ENCODE measurements at places on chromosomes 2 and 18.

GRCh38 chr18:76453932-76454331, 41.1 kb downstream of the ZNF516 start:
- no peaks in the 10 kb centered on the region for H3K36me3 ChIP-seq
- H3K27ac ChIP-seq = no peak overlapping the region
- no peaks in the 10 kb centered on the region for H3K27me3 ChIP-seq
- no peak overlapping the region for H3K4me3 ChIP-seq

DNA sequence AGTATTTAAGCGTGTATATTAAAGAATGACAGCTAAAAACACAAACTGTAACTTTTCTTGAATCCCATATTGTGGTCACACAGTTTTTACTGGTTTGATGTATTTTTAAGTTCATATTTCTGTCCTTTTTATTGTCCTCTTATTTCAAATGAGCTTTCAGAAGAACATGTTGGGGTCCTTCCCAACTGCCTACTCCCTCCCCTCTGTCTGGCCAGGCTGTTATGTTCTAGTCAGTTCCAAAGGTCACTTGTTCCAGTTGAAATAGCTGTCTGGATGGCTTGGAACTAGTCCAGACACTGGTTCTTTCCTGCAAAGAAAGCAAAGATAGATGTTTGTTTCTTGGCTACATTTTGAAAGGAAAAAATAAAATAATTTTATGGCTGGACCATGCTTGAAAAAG, 306.9 kb downstream of the GULP1 start:
- DNase-seq = no peak
- H3K27me3 ChIP-seq = no peaks in the 10 kb centered on the region
- H3K27ac ChIP-seq = no peak overlapping the region
- no peaks in the 10 kb centered on the region for H3K4me1 ChIP-seq

GRCh38 chr2:152071092-152071491, 27.8 kb downstream of the CACNB4 start:
- no peaks in the 10 kb centered on the region for H3K36me3 ChIP-seq
- no peaks in the 10 kb centered on the region for H3K4me1 ChIP-seq
- no peak overlapping the region for H3K4me3 ChIP-seq
- H3K27ac ChIP-seq = no peak overlapping the region
- H3K27me3 ChIP-seq = peaks cover 2% of the 10 kb centered on the region

GRCh38 chr2:112000399-112001135, 54.5 kb upstream of the TMEM87B start:
- H3K27me3 ChIP-seq = peaks cover 2% of the 10 kb centered on the region
- no peak for DNase-seq
- H3K27ac ChIP-seq = no peak overlapping the region
- no peak overlapping the region for H3K4me3 ChIP-seq
- no peaks in the 10 kb centered on the region for H3K36me3 ChIP-seq

DNA sequence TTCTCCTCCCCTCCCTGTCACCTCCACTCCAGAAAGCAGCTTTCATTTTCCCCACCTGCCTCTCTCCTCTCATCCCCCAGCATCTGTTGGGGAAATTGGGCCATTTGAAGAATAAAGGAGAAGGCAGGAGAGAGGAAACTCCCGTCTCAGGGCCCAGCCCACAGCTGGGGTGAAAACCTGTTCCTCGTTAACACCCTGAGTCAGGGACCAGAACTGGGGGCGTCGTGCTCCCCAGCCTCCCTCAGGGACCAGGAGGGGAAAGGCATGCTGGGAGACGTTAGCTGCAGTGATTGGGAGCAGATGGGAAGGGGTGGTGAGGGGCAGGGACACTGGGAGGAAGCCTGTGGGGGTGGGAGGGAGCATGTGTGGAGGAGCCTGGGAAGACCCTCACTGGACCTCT, 251.3 kb downstream of the DYSF start:
- H3K36me3 ChIP-seq = no peaks in the 10 kb centered on the region
- no peak overlapping the region for H3K4me3 ChIP-seq
- no peaks in the 10 kb centered on the region for H3K4me1 ChIP-seq
- H3K27me3 ChIP-seq = peaks cover 2% of the 10 kb centered on the region

GRCh38 chr2:100643906-100644501, 81.2 kb downstream of the PDCL3 start:
- peaks cover 7% of the 10 kb centered on the region for H3K27me3 ChIP-seq
- peak overlapping the region; percentile 4 for H3K27ac ChIP-seq
- peak; percentile 10 for DNase-seq
- peaks cover 4% of the 10 kb centered on the region for H3K36me3 ChIP-seq

GRCh38 chr2:138369856-138370255, 131.7 kb upstream of the SPOPL start:
- no peak for DNase-seq
- H3K4me1 ChIP-seq = no peaks in the 10 kb centered on the region
- no peaks in the 10 kb centered on the region for H3K36me3 ChIP-seq
- no peak overlapping the region for H3K27ac ChIP-seq

DNA sequence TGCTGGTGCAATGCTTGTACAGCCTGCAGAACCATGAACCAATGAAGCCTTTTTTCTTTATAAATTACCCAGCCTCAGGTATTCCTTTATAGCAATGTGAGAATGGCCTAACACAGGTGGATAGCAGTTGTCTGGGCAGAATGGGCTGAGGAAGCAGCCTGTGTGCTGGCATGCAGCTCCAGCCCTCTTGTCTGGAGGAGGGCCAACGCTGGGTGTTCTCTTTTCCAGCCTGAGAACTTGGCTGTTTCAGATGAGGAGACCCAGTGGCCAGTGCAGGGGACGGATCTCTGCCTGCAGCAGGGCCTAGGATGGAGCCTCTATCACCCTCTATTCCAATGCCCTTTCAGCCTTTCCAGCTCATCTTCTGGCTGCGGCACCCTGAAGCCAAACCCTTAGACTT, 58.8 kb downstream of the CTIF start:
- no peak overlapping the region for H3K4me3 ChIP-seq
- H3K4me1 ChIP-seq = peaks cover 20% of the 10 kb centered on the region
- no peaks in the 10 kb centered on the region for H3K27me3 ChIP-seq
- no peak overlapping the region for H3K27ac ChIP-seq
- H3K36me3 ChIP-seq = no peaks in the 10 kb centered on the region

- peak overlapping the region; percentile 35 for H3K27ac ChIP-seq
- peaks cover 62% of the 10 kb centered on the region for H3K4me1 ChIP-seq
- H3K27me3 ChIP-seq = peaks cover 11% of the 10 kb centered on the region
- H3K36me3 ChIP-seq = no peaks in the 10 kb centered on the region
- DNase-seq = no peak
- no peak overlapping the region for H3K4me3 ChIP-seq
Observed at GRCh38 chr2:24073816-24074215, 2.3 kb downstream of the SF3B6 start.

- peaks cover 34% of the 10 kb centered on the region for H3K36me3 ChIP-seq
- peak overlapping the region; percentile 69 for H3K4me3 ChIP-seq
- H3K4me1 ChIP-seq = peaks cover 85% of the 10 kb centered on the region
- H3K27me3 ChIP-seq = no peaks in the 10 kb centered on the region
Observed at GRCh38 chr2:121501031-121501430, 29.6 kb upstream of the RNU4ATAC start.

GRCh38 chr2:19702267-19702666, 199.5 kb downstream of the TTC32 start:
- H3K4me3 ChIP-seq = no peak overlapping the region
- DNase-seq = no peak
- H3K4me1 ChIP-seq = no peaks in the 10 kb centered on the region
- no peak overlapping the region for H3K27ac ChIP-seq

- no peak for DNase-seq
- no peak overlapping the region for H3K27ac ChIP-seq
- H3K27me3 ChIP-seq = peaks cover 4% of the 10 kb centered on the region
- peaks cover 14% of the 10 kb centered on the region for H3K36me3 ChIP-seq
- peaks cover 11% of the 10 kb centered on the region for H3K4me1 ChIP-seq
Observed at GRCh38 chr18:32122039-32122438, 30.4 kb downstream of the RNF138 start.

DNA sequence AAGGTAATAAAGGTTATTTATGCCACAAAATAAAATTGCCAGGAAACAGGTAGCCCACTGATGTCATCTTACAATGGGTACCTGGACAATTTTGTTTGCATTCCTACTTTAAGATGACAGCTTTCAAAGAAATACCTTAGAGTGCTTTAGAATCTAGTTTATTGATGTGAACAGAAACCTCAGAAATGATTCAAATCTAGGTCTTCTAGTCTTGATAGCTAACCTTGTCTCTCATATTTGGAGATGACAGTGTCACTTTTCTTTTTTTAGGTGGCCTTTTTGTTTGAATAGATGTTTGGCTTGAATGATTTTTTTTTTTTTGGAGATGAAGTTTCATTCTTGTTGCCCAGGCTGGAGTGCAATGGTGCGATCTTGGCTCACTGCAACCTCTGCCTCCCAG, 69.1 kb downstream of the PIK3C3 start:
- H3K36me3 ChIP-seq = peaks cover 30% of the 10 kb centered on the region
- no peak overlapping the region for H3K4me3 ChIP-seq
- DNase-seq = no peak
- H3K4me1 ChIP-seq = peaks cover 30% of the 10 kb centered on the region
- H3K27ac ChIP-seq = peak overlapping the region; percentile 62

DNA sequence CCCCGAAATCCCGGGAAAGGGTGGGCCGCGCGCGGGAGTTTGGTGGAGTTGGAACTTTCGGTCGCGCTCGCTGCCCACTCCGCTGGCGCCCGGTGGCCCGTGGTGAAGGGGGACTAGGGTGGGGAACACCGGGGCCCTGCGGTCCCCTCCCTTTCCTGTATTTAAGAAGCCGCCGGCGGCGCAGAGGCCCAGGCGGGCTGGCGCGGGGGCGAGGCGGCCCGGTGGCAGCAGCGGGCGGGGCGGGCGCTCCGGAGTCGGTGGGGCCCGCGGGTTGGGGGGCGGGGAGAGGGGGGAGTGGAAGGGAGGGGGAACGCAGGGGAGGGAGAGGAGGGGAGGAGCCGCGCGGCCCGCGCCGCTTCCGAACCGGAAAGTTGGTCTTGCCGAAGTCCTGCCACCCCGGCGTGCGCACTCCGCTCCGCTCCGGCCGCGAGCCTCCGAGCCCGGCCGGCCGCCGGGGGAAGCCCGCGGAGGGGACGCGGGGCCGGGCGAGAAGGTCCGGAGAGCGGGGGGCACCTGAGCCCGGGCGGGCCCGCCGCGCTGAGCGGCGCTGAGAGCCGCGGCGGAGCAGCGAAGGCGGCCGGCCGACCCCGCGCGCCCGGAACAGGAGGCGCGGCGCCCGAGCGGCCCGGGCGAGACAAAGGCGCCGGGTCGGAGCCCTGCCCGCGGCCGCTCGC, 425 bp upstream of the SALL3 start:
- no peak overlapping the region for H3K27ac ChIP-seq
- H3K4me1 ChIP-seq = peaks cover 13% of the 10 kb centered on the region
- no peak overlapping the region for H3K4me3 ChIP-seq
- no peaks in the 10 kb centered on the region for H3K36me3 ChIP-seq
- H3K27me3 ChIP-seq = peaks cover 18% of the 10 kb centered on the region

GRCh38 chr18:58785171-58785805, 79.4 kb upstream of the ZNF532 start:
- no peak overlapping the region for H3K27ac ChIP-seq
- H3K4me3 ChIP-seq = no peak overlapping the region
- H3K27me3 ChIP-seq = peaks cover 5% of the 10 kb centered on the region
- no peaks in the 10 kb centered on the region for H3K4me1 ChIP-seq
